ENCODE measurements at places on chromosomes 3 and 15. TPM values are rescaled to one million over a fixed set of nuclear protein-coding genes. Genes with fewer than 3 reads are reported as not detected.
A peak's percentile ranks its signal among the peaks of the same experiment; 100 is the strongest.

DNA sequence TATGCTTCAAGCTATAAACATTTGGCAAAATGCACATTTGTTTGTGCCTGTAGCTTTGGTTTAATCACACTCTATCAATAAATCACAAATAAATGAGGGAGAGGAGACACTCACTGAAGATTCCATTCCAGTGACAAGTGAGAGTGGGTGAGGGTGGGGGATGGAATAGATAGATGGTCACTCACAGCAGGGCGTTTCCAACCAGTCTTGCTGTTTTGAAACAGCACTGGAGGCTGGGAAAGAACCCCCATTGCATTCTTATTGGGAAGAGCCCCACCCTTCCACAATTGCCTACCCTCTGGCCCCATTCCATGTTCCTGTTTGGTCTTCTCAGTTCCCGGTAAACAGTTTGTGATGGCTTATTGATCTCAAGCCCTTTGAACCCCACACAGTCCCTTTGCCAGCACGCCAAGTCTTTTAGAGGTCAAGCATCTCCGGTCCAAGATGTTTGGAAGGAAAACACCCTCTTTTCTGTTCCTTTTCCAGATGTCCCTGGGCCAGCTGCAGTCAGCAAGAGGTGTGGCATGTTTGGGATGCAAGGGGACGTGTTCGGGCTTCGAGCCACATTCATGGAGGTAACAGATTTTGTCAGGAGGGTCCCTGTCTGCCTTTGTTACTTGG, 30.7 kb downstream of the LMCD1 start:
- DNase-seq = peak; percentile 66

GRCh38 chr15:87490666-87491065, 765.9 kb downstream of the NTRK3 start:
- DNase-seq = no peak

DNA sequence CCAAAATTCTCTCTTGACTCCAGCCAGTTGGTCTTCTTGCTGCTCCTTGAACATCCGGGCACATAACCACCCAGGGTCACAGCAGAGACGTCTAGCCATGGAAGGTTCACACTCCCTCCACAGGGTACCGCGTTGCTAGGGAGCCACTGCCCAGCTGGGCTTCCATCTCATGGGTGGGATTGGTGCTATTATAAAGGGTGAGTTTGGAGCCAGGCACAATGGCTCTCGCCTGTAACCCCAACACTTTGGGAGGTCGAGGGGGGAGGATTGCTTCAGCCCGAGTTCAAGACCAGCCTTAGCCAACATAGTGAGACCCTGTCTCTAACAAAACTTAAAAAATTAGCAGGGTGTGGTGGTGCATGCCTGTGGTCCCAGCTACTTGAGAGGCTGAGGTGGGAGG, 17.5 kb upstream of the SKOR1 start:
- no peak for DNase-seq

DNA sequence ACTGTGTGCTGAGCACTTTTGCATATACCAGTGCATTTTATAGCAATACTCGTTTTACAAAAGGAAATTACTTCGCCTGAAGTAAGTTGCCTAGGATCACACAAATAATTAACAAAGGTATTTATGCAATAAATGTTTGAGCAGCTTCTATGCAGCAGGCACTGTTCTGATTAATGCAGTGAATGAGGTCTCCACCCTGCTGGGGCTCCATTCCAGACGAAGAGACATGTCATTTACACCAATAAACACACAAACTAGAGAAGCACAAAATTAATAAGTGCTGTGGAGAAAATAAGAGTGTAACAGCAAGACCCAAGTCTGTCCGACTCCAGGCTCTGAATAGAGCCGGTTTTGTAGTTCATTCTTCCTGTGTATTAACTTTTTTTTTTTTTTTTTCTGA, 17.5 kb downstream of the NOX5 start:
- no peak for DNase-seq

Gene MBD4
- total RNA-seq = 16.5 TPM

DNA sequence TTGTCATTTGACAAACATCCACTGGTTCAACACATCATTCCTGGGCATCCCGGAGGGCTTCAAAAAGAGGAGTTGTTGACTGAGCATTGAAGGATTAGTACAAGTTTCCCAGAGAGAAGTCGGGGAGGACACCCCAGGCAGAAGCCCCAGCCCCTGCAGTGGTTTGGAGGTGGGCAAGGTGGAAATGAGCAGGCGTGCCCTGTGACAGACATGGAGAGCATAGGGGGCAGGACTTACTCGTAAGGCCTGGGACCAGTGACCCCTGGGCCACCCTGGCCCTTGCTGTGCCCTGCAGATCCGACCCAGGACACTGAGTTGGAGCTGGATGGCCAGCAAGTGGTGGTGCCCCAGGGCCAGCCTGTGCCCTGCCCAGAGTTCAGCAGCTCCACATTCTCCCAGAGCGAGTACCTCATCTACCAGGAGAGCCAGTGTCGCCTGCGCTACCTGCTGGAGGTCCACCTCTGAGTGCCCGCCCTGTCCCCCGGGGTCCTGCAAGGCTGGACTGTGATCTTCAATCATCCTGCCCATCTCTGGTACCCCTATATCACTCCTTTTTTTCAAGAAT, 5.9 kb downstream of the PARP3 start:
- DNase-seq = no peak
